ENCODE measurements at places on chromosomes 4 and X.

- no peak for DNase-seq
Measured at GRCh38 chrX:49184294-49185281, 1.6 kb downstream of the PRICKLE3 start.

- peak; percentile 95 for DNase-seq
Measured at GRCh38 chr4:8472689-8473197, 32.2 kb downstream of the TRMT44 start.

- no peak for DNase-seq
Measured at GRCh38 chrX:139914421-139914820, 18.4 kb downstream of the ATP11C start.

DNA sequence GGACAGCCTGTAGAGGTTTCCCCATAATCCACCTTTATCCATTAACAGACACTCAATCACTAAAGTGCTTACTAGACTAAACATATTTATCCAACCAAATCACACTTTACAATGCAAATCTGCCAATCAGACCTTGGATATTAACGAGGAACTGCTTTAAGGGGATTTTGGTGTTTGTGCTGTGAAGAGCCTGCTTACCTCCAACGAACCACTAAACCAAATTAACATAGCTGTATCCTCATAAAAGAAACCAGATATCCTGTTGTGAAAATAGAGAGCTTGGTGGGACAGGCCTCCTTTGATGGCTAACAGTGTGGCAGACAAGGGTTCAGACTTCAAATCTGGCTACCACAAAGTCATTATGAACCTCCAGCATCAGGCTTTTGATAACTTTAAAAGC, 252.6 kb upstream of the HAND2 start:
- no peak for DNase-seq

- DNase-seq: no peak
Measured at GRCh38 chr4:70818173-70818855, 21.4 kb downstream of the GRSF1 start.
